ENCODE measurements at places on chromosomes 4 and X. TPM values are rescaled to one million over a fixed set of nuclear protein-coding genes. Genes with fewer than 3 reads are reported as not detected.

- no peak for DNase-seq
These were observed 177.5 kb downstream of the DCLK2 start for GRCh38 chr4:150255610-150256224.

DNA sequence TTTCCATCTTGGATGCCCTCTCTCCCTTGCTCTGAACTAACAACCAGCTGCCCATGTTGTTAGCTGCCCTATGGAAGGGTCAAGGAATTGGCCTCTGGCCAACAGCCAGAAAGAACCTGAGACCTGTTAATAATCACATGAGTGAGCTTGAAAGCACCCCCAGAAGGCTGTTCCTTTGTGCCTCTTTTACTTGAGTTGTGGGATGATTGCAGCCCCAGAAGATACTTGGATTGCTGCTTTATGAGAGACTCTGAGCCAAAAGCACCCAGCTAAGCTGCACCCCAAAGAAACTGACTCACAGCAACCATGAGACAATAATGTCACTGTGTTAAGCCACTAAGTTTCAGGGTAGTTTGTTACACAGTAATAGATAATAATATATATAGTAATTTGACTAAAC, 73.3 kb downstream of the FRYL start:
- no peak for DNase-seq

- DNase-seq, result no peak
These were observed 369.2 kb upstream of the NOCT start for GRCh38 chr4:138646383-138646782.

LYAR gene
- 11.1 TPM for polyA plus RNA-seq

SCD5 gene
- polyA plus RNA-seq, result 9.9 TPM

SERPINA7 gene
- polyA plus RNA-seq, result not detected

DNA sequence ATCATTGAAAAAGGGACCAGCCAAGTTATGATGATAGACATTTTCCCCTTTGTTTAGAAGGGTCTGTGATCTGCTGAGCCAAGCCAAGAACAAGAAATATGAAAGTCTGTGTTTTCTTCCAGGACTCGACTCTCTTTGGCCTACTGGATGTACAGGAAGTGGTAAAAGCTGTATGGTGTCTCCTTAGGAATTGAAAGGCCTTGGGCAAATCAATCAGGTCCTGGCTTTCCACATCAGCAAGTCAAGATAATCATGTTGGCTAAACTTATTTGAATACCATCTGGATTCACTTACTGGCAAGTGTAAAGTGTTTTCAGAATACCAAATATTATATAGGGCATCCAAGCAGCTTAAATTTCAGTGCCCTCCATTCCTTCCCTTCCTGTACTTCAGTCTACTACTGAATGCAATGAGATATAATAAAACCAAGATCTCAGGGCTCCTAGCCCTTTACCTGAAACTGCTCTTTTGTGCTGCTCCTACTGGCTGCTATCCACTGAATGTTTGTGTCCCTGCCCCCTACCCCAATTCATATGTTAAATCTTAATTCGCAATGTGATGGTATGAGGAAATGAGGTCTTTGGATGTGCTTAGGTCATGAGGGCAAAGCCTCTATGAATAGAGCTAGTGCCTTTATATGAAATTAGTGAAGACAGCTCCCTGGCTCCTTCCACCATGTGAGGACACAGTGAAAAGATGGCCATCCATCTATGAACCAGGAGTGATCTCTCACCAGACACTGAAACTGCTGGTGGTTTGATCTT, 578.0 kb downstream of the SPRY1 start:
- DNase-seq, result no peak

DNA sequence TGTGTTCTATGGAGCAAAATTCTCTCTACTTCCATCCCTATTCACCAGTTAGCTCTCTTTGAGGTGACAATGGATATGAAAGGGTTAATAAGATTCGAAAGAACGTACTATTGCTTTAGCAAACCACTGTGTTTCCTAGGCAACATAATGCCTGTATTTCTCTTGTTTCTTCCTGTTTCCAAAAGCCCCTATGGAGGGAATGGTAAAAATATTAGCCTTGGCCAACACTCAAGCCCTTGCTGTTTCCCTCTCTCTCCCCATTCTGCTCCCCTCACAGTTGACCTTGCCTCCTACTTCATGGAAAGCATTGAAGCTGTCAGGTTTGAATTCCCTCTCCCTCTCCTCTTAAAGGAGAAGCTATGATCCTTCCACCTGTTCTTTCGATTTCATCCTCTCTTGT, 9.6 kb upstream of the PGRMC1 start:
- peak; percentile 60 for DNase-seq

DNA sequence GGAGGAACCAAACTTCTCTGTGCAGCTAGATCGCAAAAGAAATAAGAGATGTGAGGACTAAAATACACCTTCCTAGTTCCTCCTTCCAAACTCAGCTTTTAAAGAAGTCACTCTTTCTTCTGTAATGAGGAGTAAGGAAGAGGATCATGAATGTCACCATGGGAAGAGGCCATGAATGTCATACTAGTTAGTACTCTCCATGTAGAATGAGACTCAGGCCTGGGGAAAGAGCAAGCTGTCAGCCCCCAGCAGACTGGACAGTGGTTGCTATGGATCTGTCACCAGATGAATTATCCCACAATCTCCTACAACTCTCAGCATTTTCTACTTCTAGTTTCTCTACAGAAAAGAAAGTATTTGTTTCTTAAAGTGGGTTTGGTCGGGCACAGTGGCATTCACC, 57.1 kb upstream of the PRDM8 start:
- no peak for DNase-seq

- no peak for DNase-seq
These were observed 25.8 kb upstream of the HCCS start for GRCh38 chrX:11085305-11085704.

- no peak for DNase-seq
These were observed 2.3 kb upstream of the AASDH start for GRCh38 chr4:56389558-56389957.

DNA sequence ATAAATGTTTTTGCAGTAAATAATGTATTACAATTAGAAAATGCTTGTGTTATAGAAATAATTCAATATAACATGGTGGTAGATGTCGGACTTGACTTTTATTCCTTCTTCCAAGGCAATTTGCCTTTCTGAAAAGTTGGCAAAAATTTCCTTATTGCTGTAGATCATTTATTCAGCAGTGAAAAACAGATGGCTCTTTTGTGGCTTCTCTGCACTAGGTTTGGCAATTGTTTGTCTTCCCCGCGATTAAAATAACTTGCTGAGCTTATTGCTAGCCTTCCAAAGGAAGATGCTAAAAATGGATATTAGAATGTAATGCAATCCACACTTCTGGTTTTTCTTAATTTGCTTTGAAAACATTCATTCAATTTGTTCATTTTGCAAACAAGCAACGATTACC, 1977.9 kb upstream of the ADGRL3 start:
- peak; percentile 2 for DNase-seq

DNA sequence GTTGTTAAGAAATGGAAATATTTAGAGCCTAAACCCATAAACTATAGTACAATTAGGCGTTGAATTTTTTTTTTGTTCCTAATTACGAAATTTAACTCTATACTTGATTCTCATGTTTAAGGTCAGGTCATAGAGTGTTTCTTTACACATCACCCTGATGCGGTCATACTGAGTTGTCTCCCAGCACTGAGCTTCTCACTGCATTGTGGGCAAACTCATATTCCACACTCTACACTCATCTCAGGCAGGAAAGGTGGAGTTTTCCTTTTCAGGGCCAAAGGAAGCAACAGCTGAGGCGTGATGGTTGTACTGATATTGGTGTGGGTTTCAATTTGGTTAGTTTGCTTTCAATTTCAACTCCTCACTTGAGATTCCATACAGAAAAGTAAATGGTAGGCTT, 75.4 kb downstream of the FAT4 start:
- no peak for DNase-seq

- no peak for DNase-seq
These were observed 1826.6 kb upstream of the AGA start for GRCh38 chr4:179268791-179269190.

DNA sequence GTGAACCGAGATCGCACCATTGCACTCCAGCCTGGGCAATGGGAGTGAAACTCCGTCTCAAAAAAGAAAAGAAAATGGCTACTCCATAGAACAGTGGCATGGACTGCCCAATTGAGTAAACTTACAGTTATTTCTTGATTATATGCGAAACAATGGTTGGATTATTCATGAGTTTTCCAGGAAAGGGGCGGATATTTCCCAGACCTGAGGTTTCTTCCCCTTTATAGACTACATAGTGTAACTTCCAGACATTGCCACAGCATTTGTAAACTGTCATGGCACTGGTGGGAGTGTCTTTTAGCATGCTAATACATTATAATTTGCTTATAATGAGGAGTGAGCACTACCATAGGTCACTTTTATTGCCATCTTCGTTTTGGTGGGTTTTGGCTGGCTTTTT, 14.1 kb upstream of the MRPL1 start:
- no peak for DNase-seq

- DNase-seq, result no peak
These were observed 219.1 kb downstream of the MID1 start for GRCh38 chrX:10401239-10401638.

DNA sequence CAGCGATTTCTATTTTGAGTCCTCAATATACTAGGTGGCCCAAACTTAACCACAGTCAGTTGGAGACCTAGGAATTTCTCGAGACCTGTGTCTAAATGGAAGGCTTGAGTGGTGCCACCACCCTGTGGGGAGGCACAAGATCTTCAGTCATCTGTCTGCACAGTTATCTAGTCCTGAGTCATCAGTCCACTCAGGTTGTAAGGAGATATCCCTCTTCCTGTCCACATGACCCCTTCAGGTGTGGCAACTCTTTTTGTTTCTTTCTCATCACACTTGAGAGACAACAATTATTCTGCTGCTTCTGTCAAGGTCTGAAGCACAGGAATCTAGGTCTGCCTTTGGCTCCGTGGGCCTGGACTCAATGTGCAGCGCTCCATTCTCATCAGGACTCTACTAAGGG, 64.4 kb upstream of the IBSP start:
- DNase-seq, result no peak

- DNase-seq, result no peak
These were observed 2.0 kb downstream of the BCOR start for GRCh38 chrX:40095583-40096394.

NLGN3 gene
- 2.5 TPM for polyA plus RNA-seq

GPRASP3 gene
- polyA plus RNA-seq, result 8.0 TPM

- DNase-seq, result no peak
These were observed 124.2 kb upstream of the RBPJ start for GRCh38 chr4:26196567-26196966.

- no peak for DNase-seq
These were observed 576.2 kb upstream of the CT83 start for GRCh38 chrX:117038918-117039440.

SHROOM3 gene
- polyA plus RNA-seq, result 34.3 TPM

- no peak for DNase-seq
These were observed 10.5 kb downstream of the ANTXR2 start for GRCh38 chr4:80062527-80062926.

- no peak for DNase-seq
These were observed 36.6 kb downstream of the MAP7D3 start for GRCh38 chrX:136214551-136214950.

KCND1 gene
- polyA plus RNA-seq, result 1.4 TPM

DNA sequence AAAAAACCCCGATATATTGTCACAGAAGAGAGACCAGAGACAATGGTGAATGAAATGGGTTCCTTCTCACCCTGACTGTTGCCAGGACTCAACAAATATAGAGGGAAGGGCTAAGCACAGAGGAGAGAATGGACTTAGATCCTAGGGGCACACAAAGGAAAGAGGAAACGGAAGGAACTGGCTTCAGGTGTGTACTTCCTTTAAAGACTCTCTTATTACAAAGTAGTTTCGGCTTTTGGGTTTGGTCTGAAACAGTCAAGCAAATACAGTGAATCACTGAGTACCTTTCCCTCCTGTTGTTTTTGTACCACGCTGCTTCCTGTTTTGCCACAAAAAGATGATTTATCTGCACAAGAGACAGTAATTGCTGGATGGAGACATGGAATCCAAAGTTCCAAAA, 46.1 kb upstream of the S100G start:
- DNase-seq, result peak; percentile 8

GRCh38 chrX:13194291-13195103, 125.4 kb downstream of the ATXN3L start:
- DNase-seq, result no peak

ZFX gene
- 16.6 TPM for polyA plus RNA-seq

XIAP gene
- polyA plus RNA-seq, result 36.4 TPM

DNA sequence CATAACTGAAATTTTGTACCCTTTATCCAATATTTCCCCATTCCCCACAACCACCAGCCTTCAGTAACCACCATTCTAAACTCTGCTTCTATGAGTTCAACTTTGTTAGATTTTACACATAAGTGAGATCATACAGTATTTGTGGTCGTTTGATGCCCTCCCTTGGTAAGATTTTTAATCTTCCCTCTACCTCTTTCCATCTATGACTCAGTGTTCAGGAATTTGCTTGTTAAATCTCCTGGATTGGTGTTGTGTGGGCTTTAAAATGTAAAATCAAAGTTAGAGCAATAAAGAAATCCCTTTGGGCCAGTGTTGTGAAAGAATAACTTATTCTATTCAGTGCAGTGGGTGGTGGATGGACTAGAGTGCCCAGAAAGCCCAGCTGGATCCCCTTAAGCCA, 37.4 kb downstream of the SLC16A2 start:
- DNase-seq, result no peak

IRS4 gene
- not detected for polyA plus RNA-seq

GRCh38 chr4:80492761-80493160, 157.2 kb downstream of the CFAP299 start:
- no peak for DNase-seq

MUC7 gene
- polyA plus RNA-seq, result not detected

DNA sequence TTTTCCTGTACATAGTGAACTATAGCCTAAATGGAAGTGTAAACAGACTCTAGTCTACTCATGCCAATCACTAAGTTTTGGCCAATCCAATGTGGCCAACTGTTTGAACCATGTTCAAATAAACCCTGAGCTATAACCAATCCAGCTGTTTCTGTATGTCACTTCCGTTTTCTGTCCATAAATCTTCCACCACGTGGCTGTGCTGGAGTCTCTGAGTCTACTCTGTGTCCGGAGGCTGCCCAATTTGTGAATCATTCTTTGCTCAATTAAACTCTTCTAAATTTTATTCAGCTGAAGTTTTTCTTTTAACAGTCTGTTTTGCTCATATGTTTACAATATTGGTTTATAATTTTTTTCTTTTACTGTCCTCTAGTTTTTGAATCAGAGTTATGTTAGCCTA, 112.3 kb upstream of the BANK1 start:
- DNase-seq, result no peak

CSAG3 gene
- polyA plus RNA-seq, result not detected

DNA sequence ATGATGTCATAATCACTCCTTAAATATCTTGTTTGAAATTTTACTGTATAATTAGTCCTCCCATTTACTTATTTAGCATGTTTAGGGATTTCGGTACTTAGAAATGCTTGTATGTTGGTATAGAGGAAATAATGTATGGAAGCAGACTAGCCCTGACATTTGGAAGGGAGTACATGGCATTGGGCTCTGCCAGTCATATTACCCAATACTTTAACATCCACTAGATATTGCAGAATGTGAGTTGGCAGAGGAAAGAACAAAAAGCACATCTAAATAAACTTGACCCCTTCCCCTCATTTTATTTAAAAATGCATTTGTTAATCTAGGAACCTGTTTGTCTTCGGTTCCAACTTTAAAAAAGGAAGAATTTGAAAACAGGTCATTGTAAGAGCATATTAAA, 77.8 kb downstream of the RS1 start:
- no peak for DNase-seq

TSPAN7 gene
- polyA plus RNA-seq, result 130 TPM
